ENCODE measurements at places on chromosomes 2 and 18.

DNA sequence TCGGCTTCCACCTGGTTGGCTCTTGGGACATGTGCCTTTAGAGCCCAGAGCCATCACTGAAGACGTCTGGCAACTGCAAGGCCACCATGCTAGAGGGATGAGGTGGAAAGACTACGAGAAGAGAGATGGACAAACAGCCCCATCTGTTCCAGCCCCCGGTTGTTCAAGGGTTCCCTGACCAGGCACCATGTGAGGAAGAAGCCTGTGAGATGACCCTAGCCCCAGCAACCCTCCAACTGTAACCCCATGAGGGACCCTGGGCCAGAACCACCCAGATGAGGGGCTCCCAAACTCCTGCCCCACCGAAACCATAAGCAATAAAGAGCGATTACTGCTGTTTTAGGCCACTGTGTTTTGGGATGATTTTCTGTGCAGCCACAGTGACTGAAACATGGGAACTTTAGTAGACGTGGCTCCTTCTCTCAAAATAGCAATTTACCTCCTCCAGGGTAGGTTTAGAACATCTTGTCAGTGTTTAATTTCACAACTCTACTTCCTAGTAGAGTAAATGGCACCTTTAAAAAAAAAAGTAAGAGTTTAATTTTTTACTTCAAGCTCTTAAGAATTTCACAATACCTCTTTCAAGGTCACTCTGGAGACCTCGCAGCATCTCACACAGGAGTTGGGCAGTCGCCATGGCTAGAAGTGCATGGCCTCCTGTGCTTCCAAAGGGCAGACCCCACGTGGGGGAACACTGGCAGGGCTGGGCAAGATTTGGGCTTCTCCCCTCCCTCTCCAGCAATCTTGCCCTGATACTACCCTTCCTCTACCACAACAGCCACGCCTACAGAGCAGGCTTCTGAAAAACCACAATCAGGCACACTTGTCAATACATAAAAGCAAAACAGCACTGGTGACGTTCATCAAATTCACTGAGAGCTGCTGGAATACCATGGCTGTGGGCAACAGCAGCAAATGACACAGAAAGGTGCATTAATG, 48.8 kb downstream of the TMEM163 start:
- peak; percentile 78 for DNase-seq

DNA sequence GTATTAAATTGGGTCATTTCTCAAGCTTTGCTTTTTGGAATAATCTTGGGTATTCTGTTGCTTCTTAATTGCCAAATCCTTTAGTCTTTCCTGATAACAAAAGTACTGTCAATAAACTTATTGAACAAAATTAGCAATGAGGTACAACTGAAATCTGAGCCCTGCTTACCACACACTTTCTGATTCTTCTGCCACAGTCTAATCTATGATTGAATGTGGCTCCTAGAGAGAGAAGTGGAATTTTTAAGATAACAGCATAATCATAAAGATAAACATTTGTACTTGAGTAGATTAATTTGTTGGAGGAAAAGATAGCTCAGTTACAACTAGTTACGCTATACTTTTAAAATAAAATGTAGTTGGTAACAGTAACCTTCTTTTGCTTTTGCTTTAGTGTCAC, 354.8 kb downstream of the CELF4 start:
- DNase-seq: no peak

DNA sequence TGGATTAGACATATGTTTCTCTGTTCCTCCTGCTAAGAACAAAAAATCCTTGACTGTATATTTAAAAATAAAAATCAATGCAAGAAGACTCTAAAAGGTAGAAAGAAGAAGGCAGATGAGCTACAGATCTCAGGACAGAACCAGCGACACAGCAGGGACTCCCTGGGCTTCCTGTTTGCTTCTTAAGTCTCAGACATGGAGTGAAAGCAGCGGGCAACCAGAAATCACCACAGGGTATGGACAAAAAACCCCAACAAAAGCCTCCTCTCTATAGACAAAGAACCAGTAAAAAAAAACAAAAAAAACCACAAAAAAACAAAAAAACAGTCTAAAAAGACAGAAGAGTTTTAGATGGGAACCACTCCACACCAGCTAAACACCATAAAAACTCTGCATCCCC, 971.0 kb upstream of the GYPC start:
- no peak for DNase-seq

DNA sequence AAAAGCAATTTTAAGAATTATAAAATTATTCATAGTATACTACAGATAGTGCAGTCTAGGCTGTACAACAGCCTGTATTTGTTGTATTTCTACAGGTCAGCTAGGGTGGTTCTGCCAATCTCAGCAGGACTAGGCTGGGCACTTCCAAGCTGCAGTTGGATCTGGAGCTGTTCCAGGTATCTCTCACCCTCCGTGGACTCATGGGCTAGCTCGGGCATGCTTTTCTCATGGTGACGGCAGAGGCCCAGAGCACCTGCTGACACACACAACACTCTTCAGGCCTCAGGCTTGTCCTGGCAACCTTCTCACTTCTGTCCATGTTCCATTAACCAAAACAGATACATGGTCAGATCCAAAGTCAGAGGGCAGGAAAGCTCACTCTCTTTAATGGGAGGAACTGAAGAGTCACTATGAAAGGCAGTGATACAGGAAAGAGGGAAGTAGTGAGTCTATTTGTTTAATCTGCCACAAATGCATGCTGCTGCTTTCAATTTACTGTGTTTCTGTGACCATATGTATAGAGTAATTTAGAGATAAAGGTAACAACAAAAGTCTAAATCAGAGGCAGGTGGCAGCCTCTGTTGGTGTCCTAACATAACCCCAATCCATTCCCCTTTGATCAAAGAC, 462.4 kb upstream of the ACVR2A start:
- DNase-seq: no peak
